Suppressor macrophage (primary cell): ENCODE measurements at places on chromosomes 1 and 21.

GRCh38 chr1:47646676-47647075 is 208.8 kb downstream of the FOXD2 start:
- DNase-seq: no peak

DNA sequence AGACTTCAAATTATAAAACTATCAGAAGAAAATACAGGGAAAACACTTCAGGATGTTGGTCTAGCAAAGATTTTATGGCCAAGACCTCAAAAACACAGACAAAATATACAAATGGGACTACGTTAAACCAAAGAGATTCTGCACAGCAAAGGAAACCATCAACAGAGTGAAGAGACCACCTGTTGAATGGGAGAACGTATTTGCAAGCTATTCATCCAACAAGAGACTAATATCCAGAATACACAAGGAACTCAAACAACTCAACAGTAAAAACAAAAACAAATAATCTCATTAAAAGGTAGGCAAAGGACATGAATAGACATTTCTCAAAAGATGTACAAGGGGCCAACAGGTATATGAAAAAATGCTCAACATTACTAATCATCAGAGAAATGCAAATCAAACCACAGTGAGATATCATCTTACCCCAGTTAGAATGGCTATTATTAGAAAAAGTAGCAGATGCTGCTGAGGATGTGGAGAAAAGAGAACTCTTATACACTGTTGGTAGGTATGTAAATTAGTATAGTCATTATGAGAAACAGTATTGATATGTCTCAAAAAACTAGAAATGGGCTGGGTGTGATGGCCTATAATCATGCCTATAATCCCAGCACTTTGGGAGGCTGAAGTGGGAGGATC is 112.6 kb downstream of the LRIG2 start:
- no peak for DNase-seq

DNA sequence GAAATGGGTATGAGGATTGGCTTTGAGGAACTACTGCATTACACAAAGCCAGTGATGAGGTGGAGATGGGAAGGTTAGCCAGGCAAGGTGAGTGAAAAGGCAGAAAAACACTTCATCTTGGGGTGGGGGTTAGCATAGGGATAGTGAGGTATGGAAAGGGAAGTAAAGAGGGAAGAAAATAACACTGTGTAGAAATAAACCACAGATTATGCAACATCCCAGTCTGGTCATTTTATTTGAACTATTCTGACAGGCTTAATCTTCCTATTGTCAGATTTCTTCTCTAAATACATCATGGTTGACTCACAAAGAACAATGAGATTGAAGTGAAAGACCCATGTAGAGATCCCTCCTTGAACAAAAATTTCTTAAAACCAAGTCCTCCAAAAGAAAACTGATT is 640.2 kb downstream of the PTPRC start:
- DNase-seq: no peak

DNA sequence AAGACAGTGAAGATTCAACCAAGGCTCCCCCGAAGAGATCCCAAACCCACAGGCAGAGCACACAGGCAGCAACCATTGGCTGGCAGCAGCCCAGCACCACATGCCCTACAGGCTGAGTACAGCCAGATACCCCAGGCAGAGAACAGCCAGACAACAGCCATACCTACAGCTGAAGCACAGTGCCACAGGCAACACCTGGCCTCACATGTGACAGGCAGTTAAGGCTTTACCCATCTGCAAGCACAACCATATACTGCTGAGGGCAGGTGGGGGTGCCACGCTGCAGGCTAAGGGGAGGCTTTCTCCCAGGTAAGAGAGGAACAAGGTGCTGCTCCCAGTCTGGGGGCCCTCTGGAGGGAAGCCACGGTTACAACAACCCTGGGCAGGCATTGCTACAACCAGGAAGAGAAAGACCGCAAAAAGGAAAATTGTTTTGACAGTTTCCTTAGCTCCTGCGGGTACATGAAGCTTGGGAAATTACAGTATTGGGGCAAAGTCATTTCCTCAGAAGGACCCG is 12.3 kb downstream of the CHIT1 start:
- DNase-seq: no peak

DNA sequence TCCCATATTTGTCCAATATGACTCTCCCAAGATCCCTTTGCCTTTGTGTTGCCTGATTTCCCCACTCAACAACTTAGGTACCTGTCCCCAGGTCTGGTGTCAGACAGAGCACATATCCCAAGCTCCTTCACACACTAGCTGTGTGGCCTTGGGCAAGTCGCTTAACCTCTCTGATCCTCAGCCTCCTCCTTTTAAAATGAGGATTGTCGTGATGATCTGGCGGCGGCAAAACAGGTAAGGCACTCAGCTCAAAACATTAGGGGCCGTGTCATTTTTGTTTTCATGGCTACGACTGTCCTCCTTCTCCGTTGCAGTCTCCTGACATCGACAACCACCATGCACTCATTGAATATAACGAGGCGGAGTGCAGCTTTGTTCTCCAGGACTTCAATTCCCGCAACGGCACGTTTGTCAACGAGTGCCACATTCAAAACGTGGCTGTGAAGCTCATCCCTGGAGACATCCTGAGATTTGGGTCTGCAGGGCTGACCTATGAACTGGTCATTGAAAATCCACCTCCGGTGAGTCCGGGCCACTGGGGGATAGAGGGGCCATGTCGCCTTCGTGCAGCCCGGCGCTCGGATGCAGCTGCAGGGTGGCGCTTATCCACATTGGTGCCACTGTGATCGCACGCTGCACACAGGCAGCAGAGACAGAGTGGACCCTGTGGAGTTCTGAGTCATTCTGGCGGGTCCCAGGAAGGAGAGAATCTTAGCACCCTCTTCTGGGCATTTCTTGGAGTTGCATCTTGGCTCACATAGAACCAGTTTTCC is 25.2 kb downstream of the FHAD1 start:
- peak; percentile 89 for DNase-seq

- DNase-seq: no peak
Measured at GRCh38 chr1:188382851-188383250, 1554.1 kb downstream of the PLA2G4A start.

DNA sequence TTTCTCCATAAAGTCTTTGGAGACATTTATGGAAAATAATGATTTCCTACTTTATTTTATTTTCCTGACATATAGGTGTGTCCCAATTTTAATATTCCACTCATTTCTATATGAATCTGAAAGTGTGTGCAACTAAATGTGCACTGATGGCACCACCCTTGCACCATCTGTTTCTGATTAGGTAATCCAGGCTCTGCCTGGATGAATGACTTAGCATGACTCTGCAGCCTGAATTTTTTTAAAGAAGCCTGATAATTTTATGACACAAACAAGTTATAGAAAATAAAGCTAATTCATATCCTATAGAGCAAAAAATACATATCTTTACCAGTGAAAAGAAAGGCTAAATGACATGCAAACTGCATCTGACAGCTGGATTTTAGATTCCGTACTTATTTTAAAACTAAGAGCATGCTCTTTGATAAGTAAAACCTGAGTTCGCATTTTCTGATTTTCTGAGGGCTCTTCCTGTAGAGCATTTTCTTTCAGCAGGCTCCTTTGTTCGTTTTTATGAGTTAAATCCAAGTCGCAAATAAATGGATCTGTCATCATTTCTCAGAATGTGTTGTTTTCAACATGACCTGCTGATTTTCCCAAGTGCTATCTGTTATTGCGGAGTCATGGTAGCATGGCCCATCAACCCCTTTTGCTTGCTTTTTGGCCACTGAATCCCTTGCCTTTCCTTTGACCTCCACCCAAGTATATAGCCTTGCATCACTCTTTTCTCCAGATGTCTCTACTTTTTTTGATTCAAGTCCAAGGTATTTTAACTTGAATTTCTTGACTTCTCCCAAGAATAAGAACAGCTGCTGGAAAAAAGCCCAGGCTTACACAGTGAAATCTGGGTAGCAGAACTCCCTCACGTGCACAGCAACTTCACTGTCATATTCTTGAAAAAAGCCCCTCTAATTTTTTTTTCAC is 52.8 kb upstream of the LYPLAL1 start:
- DNase-seq: peak; percentile 53

- peak; percentile 28 for DNase-seq
Measured at GRCh38 chr1:54137534-54138061, 15.2 kb downstream of the CDCP2 start.

DNA sequence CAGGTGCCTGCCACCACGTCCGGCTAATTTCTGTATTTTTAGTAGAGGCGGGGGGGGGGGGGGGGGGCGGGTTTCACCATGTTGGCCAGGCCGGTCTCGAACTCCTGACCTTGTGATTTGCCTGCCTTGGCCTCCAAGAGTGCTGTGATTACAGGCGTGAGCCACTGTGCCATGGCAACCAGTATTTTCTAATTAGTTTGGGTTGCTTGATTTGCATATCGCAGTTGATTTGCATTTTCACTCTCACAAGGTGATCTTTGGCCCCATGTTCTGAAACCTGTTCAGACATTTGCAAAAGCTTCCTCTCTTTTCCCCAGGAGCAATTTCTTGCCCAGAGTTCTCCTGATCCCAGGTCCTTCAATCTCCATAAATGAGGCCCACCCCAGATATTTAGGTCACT is 1.7 kb downstream of the TOR3A start:
- no peak for DNase-seq

DNA sequence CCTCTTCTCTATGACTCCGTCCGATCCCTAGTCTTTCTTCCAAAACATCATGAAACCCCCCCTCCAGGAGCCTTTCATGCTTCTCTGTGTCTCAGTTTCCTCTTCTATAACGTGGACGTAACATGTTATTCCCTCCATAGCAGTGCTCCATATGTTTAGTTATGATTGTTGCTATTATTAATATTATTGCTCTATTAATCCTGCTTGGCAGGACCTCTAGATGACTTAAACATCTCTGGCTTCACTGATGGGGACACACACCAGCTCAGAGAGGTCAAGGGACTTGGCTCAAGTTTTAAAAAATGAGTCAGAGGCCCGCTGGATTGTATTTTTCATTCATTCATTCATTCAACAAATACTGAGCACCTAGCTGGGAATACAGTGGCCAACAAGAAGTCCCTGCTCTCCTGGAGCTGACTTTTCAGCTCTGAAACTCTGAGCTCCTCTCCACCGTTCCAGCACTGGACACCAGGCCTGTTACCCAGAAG is 404 bp upstream of the CPLANE2 start:
- no peak for DNase-seq

GRCh38 chr1:11833497-11833896 is 14.1 kb downstream of the NPPA start:
- DNase-seq: no peak

DNA sequence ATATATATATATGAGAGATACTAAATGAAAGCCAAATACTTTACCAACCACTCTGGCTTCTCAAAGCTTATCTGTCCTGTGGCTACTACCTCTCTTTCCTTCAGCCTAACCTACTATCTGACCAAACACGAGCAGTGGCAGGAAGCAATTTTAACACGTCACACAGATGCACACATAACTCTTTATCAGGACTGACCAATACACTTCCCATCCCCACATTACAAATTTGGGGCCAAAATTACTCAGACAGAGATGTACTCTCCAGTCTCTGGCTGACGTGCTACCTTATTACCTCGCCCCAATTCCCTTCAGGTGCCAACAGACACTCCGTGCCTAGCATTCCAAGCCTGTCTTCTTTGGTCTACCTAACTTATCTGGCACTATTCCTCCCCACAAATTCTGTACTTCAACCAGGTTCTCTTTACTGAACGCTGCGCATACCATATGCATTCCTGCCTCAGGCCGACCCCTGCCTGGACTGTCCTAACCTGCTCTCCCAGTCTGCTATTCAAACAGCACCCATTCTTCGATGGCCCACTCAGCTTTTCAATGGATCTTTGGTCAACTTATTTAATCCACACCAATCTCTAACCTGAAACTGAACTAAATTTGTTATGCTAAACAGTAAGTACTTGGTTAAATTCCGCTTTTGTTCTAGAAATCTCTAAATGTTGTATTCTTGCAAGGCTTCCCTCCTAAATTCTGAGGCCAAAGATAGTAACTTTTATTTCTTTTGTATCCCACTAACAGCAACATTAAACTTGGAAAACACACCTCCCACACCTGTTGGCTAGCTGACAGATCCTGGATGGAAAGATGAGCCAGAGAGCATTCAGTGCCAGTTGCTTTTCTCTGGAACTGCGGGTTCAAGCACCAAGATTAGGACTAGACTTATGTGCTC is 27.9 kb downstream of the RERE start:
- DNase-seq: no peak

GRCh38 chr1:175252561-175252960 is 60.0 kb upstream of the KIAA0040 start:
- no peak for DNase-seq

DNA sequence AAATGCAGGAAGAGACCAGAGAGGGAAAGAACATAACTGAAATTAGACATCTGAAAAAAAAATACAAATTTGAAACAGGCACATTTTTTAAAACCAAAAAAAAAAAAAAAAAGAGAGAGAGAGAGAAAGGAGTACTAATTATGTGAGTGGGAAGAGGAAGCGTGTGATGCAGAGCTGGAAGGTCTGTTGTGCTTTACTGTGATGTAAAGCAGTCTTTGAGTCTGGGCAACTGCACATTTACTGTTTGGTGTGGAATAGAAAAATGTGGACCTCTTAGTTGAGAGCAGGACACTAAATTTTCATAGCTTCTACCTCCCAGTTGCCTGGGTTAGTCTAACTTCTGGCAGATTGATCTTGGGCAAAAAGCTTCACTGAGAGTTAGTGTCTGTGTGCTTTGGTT is 16.5 kb downstream of the LHX9 start:
- no peak for DNase-seq

GRCh38 chr21:26795866-26796329 is 49.3 kb downstream of the ADAMTS1 start:
- no peak for DNase-seq

GRCh38 chr21:45248893-45249381 is 38.8 kb downstream of the POFUT2 start:
- DNase-seq: no peak

DNA sequence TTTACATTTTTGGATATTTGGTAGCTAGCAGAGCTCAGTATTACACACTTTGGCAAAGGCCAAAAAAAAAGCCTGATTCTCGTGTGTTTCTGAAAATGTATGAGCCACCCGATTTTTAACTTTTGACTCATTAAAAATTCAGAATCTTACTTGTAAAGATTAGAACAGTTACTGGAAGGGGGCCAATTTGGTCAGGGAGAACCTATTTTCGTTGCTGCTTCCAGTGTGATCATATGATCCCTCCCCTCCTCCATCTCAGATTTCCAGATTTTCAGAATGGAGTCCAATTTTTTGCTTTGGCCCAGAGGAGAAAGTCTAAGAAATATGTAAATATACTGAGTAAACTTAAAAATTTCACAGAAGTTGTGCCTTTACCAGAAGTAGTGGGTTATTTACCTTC is 3.2 kb upstream of the OR2AK2 start:
- no peak for DNase-seq

GRCh38 chr1:62726011-62726442 is 37.8 kb upstream of the DOCK7 start:
- DNase-seq: no peak

- no peak for DNase-seq
Measured at GRCh38 chr21:28801906-28802305, 190.8 kb downstream of the LTN1 start.

- no peak for DNase-seq
Measured at GRCh38 chr1:178496410-178497135, at the start of gene CLEC20A. Gene CLEC20A, minus strand, starts transcription at chr1:178496964. Its CDS starts 25 bp downstream, at chr1:178496939.

GRCh38 chr1:189463166-189463565 is 1014.5 kb downstream of the BRINP3 start:
- DNase-seq: no peak

- no peak for DNase-seq
Measured at GRCh38 chr1:21491488-21492355, 17.5 kb upstream of the ALPL start.
